Kidney epithelial cell (primary cell): ENCODE measurements at places on chromosomes 11 and 22. TPM values are rescaled to one million over a fixed set of nuclear protein-coding genes. Genes with fewer than 3 reads are reported as not detected.

GRCh38 chr11:995752-996420 is 40.6 kb downstream of the MUC6 start:
- peak; percentile 89 for DNase-seq

DNA sequence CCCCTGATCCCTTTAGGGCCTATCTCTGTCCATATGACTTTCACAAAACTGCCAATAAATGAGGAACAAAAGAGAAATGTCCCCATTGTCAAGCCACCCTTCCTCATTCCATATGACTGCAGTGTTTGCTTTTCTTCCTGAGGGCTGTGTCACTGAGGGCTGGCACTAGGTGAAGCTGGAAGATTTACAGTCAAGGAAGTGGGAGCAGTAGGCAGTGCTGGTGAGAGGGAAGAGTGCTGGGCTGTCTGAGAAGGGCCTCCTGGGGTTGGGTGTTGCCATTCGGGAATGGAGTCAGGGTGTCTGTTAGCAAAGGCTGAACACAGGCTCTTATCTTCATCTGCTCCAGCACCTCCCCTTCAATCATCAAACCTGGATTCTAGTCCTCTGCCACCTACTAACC is 30.9 kb downstream of the INSC start:
- no peak for DNase-seq

GRCh38 chr22:40628354-40629042 is 8.0 kb downstream of the MRTFA start:
- DNase-seq: peak; percentile 70

DNA sequence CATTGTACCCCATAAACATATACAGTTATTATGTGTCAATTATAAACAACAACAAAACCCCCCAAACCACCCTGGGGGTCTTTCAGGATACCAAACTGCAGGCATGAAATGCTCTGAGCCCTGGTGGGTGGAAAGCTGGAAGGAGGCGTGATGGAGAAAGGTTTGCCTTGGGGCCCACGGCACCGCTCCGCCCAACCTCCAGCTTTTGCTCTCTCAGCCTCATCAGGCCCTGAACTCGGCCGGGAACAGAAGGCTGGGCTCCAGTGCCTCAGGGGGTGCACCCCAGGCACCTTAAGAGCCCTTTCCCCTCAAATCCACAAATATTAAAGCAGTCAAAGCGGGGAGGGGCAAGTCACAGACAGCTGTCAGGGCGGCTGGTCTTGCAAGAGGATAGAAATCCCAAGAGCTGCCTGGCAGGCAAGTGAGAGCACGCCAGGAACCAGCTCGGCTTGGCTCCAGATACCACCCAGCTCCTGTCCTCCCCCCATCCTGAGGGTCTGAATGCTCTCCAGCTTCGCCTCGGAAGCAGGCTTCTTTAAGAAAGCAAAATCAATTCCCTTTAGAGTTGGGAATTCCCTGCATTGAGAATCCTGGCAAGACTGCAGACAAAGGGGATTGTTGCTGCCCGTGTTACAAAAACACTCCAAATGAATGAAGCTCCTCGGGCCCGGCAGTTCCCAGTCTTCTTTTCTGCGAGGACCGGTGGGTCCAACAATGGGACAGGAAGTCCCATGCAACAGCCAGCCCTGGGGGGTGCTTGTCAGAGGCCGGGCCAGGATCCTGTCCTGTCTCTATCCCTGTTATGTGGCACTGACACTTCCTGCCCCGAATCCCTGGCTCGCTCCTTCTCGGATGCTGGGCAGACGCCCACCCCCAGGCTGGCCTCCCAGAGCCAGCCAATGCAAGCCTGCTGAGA is 80.8 kb downstream of the NAT10 start:
- DNase-seq: no peak

DNA sequence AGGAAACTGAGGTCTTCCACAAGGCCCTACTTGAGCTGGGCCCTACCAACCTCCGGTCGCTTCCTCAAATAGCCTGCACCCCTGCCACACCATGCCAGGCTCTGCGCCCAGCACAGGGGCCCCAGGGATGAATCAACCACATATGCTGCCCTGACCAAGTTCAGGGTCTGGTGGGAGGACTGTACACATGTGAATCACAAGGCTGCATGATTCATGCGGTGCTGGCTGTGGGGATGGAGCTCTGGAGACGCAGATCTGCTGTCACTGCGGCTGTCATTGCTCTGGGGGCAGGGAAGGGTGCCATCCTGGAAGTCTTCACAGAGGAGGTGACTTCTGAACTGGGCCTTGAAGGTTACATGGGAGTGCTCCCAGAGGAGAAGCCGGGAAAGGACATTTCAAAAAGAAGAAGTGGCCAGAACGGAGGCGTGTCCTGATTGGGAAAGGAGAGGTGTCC is 21.5 kb downstream of the CYTH4 start:
- peak; percentile 84 for DNase-seq

- no peak for DNase-seq
Measured at GRCh38 chr11:109426442-109427240, 4.7 kb downstream of the C11orf87 start.

- peak; percentile 14 for DNase-seq
Measured at GRCh38 chr11:102168481-102168880, 58.2 kb downstream of the YAP1 start.

DNA sequence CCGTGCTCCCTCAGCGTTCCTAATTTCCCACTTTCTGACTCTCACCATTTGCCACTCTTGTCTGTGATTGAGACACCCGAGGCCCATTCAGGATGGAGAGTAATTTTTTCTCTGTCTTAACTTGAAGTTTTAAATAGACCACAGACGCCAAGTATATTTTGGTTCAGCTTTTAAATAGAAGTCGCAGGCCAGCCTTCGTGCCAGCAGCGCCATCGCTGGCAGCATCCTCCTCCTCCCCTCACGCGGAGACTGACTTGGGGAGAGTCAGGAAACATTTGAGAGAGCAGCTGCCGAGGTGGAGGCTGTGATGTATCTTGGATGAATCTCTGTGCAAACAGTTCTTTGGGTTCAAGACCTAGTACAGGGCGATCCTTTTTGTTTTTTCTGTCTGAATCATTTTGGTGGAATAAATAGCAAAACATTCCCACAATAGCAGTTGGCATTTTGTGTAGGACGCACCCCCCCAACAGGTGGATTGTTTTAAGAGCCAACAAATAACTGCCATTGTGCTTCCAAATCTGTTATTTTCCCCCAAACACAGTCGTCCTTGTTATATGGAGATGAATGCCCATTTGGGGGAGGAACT is 889 bp upstream of the DMC1 start:
- DNase-seq: no peak

- no peak for DNase-seq
Measured at GRCh38 chr22:32911503-32911902, 110.0 kb downstream of the TIMP3 start.

- no peak for DNase-seq
Measured at GRCh38 chr11:129249351-129249750, 57.2 kb upstream of the ARHGAP32 start.

DNA sequence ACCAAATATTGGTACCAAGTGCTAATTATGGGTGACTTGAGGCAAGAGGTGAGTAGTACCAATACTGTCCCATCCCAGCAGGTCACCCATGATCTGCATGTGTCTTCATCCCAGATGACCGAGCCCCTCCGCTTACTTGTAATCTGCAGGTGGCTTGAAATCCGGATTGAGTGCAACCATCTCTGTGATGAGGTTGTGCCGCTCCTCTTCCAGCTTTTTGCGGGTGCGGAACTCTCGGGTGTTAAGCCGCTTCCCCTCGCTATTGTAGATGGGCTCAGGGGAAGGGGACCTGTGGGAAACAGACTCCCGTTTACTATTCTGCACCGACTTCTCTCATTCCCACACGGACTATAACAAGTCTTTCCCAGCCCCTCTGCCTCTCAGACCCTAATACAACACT is 8.2 kb downstream of the SF1 start:
- no peak for DNase-seq

DNA sequence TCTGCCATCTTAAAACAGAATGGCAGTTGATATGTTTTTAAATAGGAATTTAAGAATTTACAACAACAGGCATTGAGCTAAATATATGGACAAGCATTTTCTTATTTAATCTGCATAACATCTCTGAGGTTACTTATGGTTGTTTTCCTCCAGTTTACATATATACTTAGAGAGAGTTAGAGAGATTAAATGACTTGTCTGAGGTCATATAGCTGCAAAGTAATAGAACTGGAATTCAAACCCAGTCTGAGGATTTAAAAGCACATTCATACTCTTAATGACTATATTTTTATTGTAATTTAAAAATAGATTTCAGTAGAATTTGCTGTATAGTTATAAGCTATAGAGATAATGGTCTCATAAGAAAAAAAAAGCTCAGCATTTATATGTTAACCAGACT is 81.4 kb upstream of the GRIK4 start:
- DNase-seq: no peak

DNA sequence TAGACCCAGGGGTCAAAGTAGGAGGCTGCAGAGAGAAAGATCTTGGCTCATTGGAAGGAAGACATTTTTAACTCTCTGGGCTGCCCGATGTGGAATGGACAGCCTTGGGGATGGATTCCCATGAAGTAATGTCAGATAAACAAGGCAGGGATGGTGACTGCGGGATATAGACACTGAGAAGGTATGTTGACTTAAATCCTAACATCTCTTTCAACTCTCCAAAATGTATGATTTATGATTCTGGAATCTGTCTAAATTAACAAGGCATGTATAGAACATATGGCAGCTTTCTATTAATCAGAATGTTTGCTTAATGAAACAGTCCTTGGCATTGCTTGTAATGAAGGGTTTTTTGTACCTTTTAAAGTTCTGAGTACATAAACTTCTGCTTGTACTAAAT is 56.1 kb upstream of the VSTM5 start:
- no peak for DNase-seq

GRCh38 chr11:14819596-14819995 is 72.4 kb downstream of the CYP2R1 start:
- no peak for DNase-seq

DNA sequence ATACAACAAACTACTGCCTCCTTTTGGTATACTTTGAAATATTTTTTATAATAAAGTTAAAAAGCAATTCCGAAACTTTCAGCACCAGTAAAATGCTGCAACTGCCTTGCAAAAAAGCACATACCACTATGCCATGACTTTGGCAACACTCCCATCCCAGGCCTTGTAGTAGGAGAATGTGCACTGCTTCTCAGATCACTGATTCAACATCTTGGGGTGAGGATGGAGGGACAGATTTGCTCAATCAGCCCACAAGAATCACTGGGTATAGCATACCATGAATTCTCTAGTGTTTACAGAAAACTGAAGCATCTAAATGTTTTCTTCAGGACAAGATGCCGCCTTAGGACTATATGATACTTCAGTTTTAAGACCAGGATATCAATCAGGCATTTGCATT is 14.9 kb downstream of the EIF4ENIF1 start:
- DNase-seq: no peak

GRCh38 chr11:43834286-43834685 is 46.3 kb upstream of the ALKBH3 start:
- no peak for DNase-seq

DNA sequence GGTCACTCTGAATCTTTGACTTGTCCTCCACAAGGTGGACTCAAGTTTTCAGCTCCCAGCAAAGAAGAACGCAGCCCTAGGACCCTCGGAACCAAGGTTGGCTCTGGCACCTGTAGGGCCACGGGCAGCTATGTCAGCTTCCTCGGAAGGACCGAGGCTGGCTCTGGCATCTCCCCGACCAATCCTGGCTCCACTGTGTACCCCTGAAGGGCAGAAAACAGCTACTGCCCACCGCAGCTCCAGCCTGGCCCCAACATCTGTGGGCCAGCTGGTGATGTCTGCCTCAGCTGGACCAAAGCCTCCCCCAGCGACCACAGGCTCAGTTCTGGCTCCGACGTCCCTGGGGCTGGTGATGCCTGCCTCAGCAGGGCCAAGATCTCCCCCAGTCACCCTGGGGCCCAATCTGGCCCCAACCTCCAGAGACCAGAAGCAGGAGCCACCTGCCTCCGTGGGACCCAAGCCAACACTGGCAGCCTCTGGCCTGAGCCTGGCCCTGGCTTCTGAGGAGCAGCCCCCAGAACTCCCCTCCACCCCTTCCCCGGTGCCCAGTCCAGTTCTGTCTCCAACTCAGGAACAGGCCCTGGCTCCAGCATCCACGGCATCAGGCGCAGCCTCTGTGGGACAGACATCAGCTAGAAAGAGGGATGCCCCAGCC is 2.2 kb downstream of the INPP5J start:
- no peak for DNase-seq

- no peak for DNase-seq
Measured at GRCh38 chr22:30056015-30056414, 24.2 kb upstream of the HORMAD2 start.

GRCh38 chr11:10917802-10918201 is 59.9 kb upstream of the ZBED5 start:
- DNase-seq: no peak

DNA sequence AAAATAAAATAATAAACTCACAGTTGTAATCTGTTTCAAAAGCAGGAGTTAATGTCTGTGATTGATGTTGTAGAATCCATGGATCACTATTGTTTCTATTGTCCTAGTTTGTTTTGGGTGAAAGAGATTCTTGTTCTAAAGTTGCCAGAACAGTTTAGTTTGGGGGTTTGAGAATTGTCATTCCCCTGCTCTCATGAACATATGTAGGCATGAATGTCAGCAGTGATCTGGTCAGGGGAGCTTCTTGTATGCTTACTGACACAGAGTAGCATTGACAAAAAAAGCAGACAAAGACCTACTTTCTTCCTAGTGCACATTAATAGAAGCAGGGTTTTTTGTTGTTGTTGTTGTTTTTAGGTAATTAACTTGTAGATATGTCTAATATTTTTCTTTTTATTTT is 38.6 kb downstream of the ARHGAP1 start:
- DNase-seq: no peak

DNA sequence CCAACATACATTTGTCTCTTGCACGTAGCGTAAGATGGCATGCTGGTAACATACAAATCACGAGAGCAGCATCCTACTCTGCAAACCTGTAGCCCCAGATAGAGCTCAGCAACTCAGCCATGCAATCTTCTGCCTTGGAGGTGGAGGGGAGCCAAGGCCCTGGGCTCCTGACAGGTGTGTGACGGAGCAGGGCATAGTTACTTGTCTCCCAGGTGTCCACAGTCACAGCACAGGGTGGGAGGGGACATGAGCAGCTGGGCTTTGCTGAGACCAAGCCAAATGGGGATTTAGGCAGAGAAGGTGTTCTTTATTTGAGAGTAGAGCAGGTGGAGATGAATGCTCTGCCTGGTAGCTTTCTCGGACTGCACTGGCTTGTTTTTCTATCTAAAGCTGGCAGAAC is 111.7 kb downstream of the TEAD1 start:
- DNase-seq: no peak

Gene MRPL17
- total RNA-seq: 27.0 and 43.6 TPM in 2 replicates

Gene TRIM34
- total RNA-seq: 4.5 and 4.9 TPM in 2 replicates

Gene CCDC188
- 0.55 and 1.8 TPM in 2 replicates for total RNA-seq

Gene OPCML
- under 0.01 and 0.27 TPM in 2 replicates for total RNA-seq

Gene OR52E4
- total RNA-seq: not detected in 2 replicates

Gene ARHGAP1
- total RNA-seq: 51.6 and 61.7 TPM in 2 replicates

Gene MUC5AC
- total RNA-seq: not detected in 2 replicates

Gene IGLL1
- not detected in 2 replicates for total RNA-seq

Gene TTC38
- 28.9 and 39.9 TPM in 2 replicates for total RNA-seq

Gene OR51B5
- not detected in 2 replicates for total RNA-seq

Gene YPEL4
- 1.4 TPM in 1 of 2 replicates, not detected in the other for total RNA-seq

Gene GVQW3
- total RNA-seq: 1.1 and 1.6 TPM in 2 replicates
